ENCODE measurements at places on chromosomes 11 and 22. TPM values are rescaled to one million over a fixed set of nuclear protein-coding genes. Genes with fewer than 3 reads are reported as not detected.

DNA sequence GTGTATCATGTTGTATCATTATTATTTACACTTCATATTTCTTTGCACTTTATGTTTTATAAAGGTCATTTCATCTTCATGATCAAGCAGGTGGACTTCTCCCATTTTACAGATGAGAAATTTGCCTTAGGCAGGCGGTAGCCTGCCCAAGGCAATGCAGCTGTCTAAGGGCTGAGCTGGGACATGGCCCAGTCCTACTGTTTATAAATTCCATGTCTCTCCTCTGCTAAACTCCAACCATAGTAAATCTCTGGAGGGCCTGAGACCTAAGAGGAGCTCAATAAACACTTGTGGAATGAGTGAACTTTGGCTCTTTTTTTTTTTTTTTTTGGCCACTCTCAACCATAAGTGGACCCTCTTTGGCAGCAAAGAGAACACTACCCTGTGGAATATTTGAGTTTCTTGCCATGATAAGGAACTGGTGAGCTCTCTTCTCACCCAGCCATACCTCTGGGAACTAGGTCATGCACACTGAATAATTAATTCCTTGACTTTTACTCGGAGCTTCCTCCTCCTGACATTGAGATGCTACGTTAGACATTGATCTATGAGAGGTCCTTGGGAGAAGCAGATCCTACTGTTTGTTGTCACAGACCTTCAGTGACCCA is 29.9 kb downstream of the MICAL2 start:
- no peak for DNase-seq

- DNase-seq, result no peak
Observed at GRCh38 chr11:117076941-117077691, 21.1 kb downstream of the SIK3 start.

DNA sequence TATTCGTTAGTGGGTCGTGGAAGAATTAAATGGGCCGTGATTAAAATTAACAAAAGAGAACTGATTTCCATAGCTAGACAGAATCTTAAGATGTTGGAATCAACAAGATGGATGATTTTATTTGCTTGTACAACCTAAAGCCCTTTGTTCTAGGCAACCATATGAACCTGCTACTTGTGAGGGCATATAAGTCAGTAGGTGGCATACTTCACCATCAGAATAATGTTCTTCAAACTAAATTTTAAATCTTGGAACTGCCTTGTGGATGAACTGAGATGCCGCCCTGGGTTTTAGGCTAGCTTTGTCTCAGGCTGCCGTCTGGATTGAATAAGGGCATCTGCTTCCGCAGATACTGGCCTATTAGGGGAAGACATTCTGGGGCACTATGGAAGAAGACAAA is 40.9 kb downstream of the CSRP3 start:
- no peak for DNase-seq

- DNase-seq, result no peak
Observed at GRCh38 chr11:5289696-5290095, 12.1 kb downstream of the OR51B4 start.

- no peak for DNase-seq
Observed at GRCh38 chr22:29842740-29843139, 4.7 kb upstream of the ASCC2 start.

BIRC3 gene
- polyA plus RNA-seq, result 41.4 TPM

CD6 gene
- polyA plus RNA-seq, result 21.8 TPM

RIBC2 gene
- 0.36 TPM for polyA plus RNA-seq
